ENCODE measurements at places on chromosomes 16 and 17. TPM values are rescaled to one million over a fixed set of nuclear protein-coding genes. Genes with fewer than 3 reads are reported as not detected.

DNA sequence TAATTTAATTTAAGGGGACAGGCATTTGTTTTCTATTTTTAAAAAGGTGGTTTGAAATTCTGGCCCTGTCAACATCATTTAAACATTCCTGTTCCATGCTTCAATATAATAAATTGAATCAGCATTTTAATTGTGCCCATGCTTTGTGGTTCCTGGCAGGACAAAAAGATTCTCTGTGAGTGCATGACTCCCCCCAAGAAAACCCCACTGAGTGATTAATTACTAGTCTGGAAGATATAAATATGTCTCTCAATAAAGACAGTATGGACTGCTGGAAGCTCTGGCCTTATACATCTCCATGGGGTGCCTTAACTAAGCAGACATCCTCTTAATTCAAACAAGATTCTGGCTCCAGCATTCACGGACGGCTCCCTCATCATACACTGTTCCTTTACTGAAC is 95.0 kb upstream of the PSMD7 start:
- DNase-seq, result no peak

MPO gene
- total RNA-seq, result not detected

GRCh38 chr17:74290340-74290739 is 16.3 kb downstream of the DNAI2 start:
- no peak for DNase-seq

DNA sequence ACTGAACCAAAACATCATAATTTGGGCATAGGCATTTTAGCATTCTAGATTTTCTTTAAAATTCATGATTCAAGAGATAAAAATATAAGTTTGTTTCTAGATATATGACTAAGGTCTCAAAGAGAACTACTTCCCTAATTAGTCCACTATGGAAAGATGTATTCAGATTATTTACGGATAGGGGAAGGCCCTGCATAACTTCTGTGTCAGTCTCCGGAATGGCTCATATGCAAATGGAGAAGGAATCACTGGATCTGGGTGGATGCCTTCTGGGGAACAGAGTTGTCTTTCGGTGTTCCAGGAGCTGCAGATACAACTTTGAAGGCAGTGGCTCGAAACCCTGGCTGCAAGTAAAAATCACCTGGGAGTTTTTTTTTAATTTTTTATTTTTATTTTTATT is 17.1 kb upstream of the WFIKKN2 start:
- DNase-seq, result no peak

GRCh38 chr17:40015998-40016985 is 1.1 kb downstream of the CSF3 start:
- DNase-seq, result no peak

DNA sequence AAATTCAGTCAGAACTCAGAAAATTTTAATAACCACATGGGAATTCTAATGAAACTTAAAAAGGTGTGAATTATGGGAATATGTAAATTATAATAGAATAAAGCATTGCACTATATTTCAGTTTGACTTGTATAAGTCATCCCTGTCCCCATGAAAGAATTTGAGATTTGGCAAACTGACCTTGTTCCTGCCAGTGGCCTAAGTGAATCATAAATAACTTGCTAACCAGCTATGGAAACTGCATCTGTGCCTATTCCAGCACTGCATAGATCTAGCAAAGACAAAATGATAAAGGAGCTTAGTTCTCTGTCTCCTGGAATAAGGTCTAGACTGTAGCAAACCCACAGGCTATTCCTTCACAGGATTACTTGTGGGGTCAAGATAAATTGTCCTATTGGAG is 106.8 kb upstream of the NOG start:
- DNase-seq, result no peak

- DNase-seq, result no peak
These were observed 2288.4 kb downstream of the TP53TG3F start for GRCh38 chr16:35747658-35748455.

- DNase-seq, result no peak
These were observed 4.3 kb upstream of the SLFN11 start for GRCh38 chr17:35377706-35378105.

GNG13 gene
- total RNA-seq, result 0.23 TPM

DNA sequence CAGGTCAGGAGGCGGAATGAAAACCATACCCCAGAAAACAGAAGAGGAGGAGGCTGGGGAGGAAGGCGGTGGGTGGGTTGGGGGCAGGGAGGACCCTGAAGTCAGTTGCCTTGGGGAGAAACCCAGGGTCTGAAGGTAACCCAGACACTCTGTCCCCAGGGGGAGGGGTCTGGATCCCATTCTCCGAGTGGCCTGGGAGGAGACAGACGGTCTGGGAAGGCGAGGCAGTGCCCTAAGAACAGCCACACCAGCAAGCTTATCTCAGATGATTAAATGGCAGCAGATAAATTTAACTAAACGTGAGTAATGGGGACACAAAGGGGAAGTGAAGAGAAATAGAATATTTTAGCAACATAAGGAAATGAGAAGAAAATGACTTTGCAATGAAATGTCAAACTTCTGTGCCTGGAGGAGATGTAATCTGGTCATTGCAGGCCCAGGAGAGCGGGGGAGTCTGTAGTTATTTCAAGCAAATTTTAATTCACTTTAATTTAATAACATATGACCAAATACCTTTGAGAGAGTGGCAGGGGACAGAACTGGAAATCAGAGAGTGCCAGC is 21.4 kb upstream of the ZFP90 start:
- DNase-seq, result no peak

GRCh38 chr16:54175169-54175551 is 111.4 kb downstream of the IRX3 start:
- no peak for DNase-seq

TMEM92 gene
- 0.54 TPM for total RNA-seq

DNA sequence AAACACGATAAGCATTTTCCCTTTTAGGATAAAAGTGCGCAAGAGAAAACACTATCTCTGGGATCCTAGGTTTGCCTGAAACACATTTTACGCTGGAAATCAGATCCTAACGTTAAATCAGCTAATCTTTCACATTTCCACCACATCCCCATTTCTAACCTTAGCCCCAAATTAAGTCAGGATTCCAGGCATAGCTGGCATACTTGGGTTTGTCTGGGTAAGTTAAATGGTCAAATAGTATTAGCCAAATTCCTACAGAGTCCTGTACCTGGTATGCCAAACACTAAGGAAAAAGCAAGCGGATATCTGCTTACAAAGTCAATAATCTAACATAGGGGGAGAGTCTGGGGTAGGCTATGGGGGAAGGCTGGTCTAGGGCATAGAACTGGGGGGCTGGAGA is 557.4 kb upstream of the ZFHX3 start:
- DNase-seq, result no peak

FHOD1 gene
- 9.3 TPM for total RNA-seq

SEPTIN12 gene
- total RNA-seq, result not detected

TMIGD1 gene
- total RNA-seq, result not detected

SSTR5 gene
- total RNA-seq, result 2.8 TPM

GRCh38 chr17:32929588-32929987 is 1.6 kb downstream of the TMEM98 start:
- no peak for DNase-seq

DNA sequence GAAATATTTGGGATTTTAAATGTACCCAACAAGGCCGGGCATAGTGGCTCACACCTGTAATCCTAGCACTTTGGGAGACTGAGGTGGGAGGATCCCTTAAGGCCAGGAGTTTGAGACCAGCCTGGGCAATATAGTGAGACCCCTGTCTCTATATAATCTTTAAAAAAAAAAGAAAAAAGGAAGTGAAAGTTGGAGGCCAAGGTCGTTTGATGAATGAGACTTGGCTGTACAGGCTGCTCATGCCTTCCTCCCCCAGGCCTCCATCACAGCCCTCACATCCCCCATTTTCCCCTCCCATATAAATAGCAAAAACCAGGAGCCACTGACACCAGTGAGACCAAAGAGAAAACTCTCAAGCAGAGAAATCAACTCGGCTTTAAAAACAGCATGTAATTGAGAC is 3.3 kb upstream of the CA7 start:
- no peak for DNase-seq

ABI3 gene
- total RNA-seq, result not detected

TAOK2 gene
- 99.4 TPM for total RNA-seq

TBX21 gene
- total RNA-seq, result 0.10 TPM

- no peak for DNase-seq
These were observed 15.4 kb downstream of the PLLP start for GRCh38 chr16:57268804-57269800.

DNA sequence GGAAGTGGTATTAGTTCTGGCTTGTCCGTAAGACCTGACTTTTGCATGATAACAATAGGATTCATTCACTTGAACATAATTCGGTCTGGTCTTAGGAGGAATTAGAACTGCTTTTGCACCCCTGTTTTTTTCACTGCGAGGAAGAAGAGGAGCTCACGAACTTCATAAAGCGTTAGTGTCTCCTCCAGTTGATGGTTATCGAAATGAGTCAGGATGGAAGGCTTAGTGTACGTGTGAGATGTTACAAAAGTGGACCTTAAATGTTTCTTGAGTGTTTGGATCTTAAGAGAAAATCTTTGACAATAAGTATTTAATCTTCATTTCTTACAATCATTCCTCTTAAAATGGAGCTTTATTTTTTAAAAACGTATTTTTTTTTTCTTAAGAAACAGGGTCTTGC is 52.8 kb downstream of the USP10 start:
- no peak for DNase-seq

- no peak for DNase-seq
These were observed 3.9 kb upstream of the NFAT5 start for GRCh38 chr16:69561901-69562300.

DNA sequence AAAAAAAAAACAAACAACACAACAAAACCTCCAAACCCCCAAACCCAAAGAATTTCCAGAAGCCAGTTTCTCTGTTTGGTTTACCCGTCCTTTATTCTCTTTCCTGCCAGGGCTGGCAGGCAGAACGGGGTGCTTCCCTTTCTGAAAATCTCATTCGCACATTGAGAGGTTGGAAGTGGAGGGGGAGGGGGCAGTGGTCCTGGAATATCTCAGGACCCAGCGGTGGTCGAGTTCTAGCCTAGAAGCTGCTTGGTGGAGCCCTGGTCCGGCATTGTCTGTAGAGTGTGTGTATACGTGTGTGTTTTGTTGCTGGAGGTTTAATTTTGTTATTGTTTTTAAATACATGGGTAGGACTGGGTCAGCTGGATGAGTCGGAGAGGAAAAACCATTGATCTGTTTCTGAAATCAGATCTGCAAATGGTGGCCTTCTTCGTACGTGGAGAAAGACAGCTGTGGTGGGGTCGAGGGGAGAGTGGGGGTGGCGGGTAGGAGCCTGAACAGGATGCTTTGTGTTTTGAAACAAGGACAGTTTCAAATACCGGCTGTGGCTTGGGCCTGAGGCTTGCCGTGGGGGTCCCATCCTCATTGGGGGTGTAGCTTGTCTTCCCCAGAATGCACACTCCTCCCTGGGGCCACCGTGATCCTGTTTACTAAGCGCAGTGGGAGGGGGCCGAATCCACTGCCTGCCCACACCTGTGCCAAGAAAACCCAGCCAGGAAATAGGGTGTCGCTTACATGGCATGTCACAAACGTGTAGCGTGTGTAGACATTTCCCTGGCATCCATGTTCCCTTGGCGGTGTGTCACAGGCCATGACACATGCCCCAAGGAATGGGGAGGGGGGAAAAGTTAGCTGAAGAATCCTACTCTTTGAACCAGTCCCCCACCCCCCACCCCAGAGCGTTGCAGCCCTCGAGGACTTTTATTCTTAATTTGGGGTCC is 1.6 kb downstream of the CMIP start:
- DNase-seq, result no peak

GRCh38 chr16:79407461-79408135 is 192.9 kb downstream of the MAF start:
- DNase-seq, result no peak

DNA sequence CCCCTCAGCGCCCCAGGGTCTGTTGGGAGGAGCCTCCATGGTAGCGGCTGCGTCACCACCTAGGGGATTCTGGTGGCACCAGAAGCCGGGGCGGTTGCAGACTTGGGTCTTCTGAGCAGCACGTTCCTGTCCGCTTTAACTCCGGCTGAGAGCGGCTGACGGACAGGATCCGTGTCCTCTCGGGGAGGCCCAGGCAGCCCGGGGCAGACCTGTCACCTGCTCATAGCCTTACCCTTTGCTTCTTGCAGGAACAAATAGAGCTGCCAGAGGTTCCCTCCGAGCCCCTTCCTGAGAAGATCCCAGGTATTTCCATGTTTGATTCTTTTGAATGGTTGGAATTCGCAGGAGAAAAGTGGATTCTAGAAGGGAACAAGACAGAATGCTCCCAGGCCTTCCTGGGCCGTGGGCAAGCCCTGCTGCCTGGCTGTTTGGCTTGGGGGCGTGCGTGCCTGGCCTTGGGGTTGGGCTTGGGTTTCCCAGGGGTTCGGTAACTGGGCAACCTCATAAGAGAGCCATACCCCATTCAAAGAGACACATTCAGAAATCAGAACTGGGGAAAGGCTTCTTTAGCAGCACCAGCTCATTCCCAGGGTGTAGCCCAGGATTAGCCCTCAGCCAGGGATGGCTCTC is 6.6 kb downstream of the CHMP6 start:
- DNase-seq, result no peak

All from Panc1 (cell line).